ENCODE measurements at places on chromosomes 1 and 21.

- DNase-seq, result no peak
These were observed 3.8 kb downstream of the ZNF644 start for GRCh38 chr1:91018006-91018405.

DNA sequence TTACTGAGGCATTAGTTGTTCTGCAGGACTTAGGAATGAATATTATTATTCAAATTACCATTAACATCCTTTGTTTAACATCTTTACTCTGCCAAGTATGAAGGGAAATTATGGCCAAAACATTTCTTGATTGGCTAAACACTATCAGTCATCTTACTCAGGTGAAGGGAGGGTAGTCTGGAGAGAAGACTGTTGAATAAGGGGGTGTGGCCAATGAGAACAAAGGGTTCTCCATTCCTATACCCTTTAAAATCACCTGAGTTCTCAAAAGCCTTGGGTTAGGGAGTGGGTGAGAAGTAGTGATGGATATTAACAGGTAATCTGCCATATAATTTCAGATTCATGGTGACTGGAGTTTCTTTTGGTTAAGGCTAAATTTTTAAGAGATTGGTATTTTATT is 19.3 kb downstream of the CRYZL1 start:
- DNase-seq, result no peak

DNA sequence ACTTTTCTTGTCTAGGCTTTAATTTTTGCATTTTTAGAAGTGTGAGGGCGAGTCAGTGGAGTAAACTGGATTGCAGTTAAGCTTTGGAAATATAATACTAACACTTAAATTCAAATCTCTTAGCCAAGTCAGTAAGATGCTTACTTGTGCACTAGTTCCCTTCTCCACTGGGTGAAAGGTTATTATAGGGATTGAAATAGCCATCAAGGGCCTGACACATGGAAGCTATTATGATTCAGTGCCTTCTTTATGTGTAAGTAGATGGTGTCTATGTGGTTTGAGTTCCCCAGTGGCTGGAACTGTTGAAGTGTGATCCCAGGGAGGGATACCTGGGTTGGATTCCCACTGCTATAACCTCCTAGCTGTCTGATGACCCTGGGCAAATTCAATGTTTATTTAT is 24.7 kb upstream of the DMRTA2 start:
- DNase-seq, result no peak

GRCh38 chr1:159483501-159483900 is 44.0 kb downstream of the OR10J1 start:
- no peak for DNase-seq

- no peak for DNase-seq
These were observed 29.2 kb downstream of the EPHB2 start for GRCh38 chr1:22739648-22740385.

Measured in NCI-H748 treated with DMSO at 0.1 percent for 48 hours (cell line).